ENCODE measurements at places on chromosomes 7 and 10. TPM values are rescaled to one million over a fixed set of nuclear protein-coding genes. Genes with fewer than 3 reads are reported as not detected.

GRCh38 chr10:77310288-77310840, 327.2 kb downstream of the KCNMA1 start:
- DNase-seq, result no peak

DNA sequence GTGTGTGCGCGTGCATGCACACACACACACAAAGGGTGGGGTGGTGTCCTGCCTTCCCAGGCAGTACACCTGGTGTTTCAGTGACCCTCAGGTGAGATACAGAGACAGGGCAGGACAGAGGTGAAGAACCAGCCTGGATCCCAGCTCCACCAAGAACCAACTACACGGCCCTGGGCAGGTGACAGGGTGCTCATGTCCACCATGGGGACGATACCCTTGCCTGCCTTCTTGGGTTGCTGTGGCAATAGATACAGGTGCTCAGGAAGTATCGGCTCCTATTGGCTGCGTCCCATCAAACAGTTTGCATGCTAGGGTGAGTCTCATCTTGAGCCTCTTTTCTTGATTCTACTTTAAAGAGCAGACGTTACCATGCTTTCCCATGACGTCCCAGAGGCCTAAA, 33.7 kb upstream of the CXCL12 start:
- DNase-seq, result no peak

DNA sequence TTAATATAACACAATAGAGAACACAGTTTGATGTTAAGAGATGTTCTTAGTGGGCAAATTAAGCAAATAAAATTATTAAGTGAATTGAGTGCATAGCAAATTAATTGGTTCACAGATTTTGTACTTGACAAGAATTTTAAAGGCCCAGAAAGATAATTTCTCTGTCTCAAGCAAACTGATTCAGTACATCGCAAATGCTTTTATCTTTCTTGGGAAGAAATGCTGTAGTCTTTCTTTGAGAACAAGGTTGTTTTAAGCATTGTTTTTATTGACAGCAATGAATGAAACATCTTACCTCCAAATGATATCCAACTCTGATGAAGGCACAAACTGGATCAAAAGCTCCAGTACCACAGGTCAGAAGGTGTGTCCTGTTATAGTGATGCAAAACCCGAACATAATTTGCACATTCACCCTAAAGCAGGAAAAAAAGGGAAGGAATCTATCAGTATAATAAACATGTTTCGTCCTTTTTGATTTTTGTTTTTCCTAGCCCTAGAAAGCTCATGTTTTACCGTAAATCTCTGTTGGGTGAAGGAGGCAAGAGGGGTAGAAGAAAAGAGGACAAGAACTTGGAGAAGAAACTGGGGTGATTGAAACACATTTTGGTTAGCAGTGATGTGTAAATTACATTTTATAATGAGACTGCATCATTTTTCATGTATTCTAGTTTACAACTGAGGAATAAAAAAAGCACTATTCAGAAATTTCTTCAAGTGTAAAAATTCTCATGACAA, 182.6 kb downstream of the SEMA3E start:
- DNase-seq, result no peak

DNA sequence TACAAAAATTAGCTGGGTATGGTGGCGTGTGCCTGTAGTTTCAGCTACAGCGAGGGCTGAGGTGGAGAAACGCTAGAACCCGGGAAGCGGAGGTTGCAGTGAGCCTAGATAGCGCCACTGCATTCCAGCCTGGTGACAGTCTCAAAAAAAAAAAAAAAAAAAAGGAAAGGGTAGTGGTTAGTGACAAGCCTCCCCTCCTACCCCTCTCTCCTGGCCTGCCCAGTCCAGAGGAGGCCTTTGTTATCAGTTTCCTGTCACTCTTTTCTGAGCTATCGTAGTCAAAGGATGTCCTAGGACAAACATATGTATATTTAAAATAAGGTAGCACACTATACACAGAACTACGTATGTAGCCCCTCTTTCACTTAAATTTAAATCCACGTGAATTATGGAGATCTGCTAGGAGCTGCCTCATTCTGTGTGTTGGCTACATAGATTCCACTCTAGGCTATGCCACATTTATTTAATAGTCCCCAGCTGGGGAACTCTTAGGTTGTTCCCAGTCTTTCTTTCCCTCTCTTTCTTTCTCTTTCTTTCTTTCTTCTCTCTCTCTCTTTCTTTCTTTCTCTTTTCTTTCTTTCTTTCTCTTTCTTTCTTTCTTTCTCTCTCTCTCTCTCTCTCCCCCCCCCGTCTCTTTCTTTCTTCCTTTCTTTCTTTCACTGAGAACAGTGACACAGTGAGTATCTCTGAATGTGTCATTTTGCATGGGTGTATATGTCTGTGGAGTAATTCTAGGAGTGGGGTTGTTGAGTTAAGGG, 3.9 kb downstream of the TSPAN15 start:
- DNase-seq, result no peak

GRCh38 chr10:29914986-29915785, 144.2 kb downstream of the JCAD start:
- DNase-seq, result peak; percentile 49

DNA sequence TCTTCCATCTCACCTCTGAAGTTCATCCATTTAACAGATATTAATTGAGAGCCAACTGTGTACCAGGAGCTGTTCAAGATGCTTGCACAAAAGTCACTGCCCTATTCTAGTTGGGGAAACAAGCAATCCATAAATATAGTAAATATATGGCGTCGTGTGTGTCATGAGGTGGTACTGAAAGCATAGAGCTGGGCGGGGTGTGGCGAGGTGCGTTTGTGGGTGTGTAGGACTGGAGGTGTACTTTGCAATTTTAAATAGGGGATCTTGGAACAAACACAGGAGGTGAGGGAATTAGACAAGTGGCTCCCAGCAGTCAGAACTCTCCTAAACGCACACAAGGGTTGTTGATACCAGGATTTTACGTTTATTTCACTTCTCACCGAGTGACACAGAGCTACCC, 490 bp upstream of the ZNF239 start:
- DNase-seq, result no peak

HOXA2 gene
- 0.84 TPM for total RNA-seq

DNA sequence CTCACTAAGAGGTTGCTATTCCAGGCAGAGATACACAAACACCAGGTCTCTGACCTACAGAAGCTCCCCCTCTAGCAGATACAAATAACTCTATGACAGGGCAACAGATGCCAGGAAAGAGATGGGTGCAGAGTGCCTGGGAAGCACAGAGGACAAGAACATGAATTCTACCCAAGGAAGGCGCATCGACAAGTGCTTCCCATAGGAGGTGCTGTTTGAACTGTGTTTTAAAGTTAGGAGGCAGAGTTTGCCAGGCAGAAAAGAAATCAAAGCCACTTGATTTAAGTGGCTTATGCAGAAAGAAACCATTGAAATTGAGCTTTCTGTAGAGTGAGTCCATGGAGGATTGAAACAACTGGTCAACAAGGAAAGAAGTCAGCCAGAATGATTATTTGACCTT, 35.3 kb upstream of the EGR2 start:
- peak; percentile 10 for DNase-seq

DNA sequence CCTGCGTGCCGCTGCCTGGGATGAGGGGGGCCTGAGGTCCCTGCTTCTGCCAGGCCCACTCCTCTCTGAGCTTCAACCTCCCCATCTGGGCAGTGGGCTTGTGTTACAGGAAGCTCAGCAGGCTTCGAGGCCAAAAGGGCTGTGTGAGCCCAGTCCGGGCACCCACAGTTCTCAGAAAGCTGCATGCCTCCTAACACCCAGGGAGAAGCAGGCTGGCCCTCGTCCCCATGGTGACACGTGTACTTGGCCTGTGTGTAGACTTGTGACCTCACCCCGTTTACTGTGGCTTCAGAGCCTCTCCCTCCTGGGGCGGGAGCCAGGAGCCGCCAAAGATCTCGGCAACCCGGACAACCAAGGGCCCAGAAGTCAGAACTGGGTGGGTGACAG, 2.2 kb upstream of the GRIFIN start:
- DNase-seq, result peak; percentile 80

GRCh38 chr10:86929468-86930380, 27.7 kb downstream of the MMRN2 start:
- no peak for DNase-seq

DNA sequence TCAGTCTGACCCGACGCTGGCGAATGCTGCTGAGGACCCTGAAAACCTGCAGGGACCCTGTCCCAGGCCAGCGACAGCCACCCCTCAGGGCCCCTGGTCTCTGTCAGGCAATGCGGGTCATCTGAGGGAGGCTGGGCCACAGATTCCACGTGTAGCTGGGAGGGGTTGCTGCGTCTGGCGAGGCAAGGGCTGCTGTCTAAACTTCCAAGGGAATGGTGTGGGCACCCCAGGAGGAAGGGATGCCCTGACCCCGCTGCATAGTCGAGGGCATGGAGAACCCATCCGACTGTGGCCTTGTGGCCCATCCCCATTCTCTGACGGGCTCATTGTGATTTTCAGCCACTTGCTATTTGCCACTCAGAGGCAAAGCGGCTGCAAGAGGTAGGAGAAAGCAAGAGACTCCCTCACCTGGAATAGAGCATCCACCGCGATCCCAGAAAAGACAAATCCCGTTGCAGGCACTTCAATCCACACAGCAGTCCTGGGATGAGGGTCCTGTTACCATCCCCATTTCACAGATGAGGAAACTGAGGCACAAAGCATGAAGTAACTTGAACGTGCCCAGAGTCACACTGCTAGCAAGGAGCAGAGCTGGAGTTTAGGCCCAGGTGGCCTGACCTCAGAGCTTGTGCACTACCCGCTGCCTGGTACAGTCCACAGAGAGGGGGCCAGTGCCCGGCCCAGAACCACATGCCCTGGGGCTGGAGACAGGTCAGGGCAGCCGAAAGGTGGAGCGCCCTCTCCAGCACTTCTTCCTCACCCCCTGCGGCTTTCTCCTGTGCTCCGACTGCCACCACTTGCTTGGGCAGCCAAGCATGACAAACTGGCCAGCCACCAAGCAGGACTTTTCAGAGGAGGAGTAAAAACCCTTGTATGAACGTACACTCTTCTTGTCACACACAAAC, 163.8 kb upstream of the KLF14 start:
- DNase-seq, result no peak

GRCh38 chr10:44983066-44983894, 4.7 kb upstream of the DEPP1 start:
- DNase-seq, result no peak

TMEM213 gene
- total RNA-seq, result not detected

CLRN3 gene
- not detected for total RNA-seq
